Kidney tubule cell (primary cell): ENCODE measurements at places on chromosomes 7 and 10.
A peak's percentile ranks its signal among the peaks of the same experiment; 100 is the strongest.

GRCh38 chr7:156100086-156100485 is 287.8 kb upstream of the SHH start:
- peak; percentile 22 for DNase-seq

DNA sequence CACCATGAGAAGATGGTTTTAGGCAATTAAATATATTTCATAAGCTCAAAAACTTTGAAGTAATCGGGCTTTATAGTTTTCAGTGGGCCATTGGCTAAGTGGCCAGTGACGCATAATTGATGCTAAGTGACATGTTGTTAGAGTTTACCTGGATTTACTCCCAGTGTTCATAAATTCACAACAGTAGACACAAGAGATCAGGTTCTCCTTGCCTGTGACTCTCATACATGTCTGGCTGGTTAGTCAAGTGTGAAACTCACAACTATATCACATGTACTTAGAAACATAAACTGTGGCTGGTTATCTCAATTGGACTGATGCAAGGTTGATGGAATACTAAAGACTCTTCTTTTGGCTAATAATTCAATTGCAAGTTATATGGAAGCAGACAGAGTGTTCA is 26.2 kb downstream of the ASB15 start:
- no peak for DNase-seq

DNA sequence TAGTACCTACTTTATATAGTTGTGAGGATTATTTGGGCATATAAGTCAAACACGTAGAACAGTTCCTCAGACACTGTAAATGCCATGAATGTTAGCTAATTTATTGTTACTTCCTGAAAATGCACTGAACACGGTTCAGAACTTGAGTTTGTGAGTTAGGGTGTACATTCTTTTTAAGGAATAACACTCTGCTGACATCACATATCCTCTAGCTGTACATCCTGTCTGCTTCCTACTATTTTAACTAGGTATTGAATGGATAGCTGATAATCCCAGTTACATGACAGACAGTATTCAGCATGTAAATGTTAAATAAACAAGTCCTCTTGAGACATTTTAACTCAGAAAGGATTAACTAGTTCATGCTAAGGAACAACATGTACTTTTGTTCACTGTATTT is 16.0 kb downstream of the SAMD8 start:
- peak; percentile 31 for DNase-seq

GRCh38 chr7:68185631-68186456 is 1189.2 kb downstream of the TYW1 start:
- DNase-seq: no peak

GRCh38 chr10:92239151-92239599 is 51.7 kb downstream of the CPEB3 start:
- no peak for DNase-seq

GRCh38 chr7:939843-940242 is 14.6 kb downstream of the ADAP1 start:
- no peak for DNase-seq

- no peak for DNase-seq
These were observed 20.4 kb upstream of the INPP5F start for GRCh38 chr10:119705434-119705831.

DNA sequence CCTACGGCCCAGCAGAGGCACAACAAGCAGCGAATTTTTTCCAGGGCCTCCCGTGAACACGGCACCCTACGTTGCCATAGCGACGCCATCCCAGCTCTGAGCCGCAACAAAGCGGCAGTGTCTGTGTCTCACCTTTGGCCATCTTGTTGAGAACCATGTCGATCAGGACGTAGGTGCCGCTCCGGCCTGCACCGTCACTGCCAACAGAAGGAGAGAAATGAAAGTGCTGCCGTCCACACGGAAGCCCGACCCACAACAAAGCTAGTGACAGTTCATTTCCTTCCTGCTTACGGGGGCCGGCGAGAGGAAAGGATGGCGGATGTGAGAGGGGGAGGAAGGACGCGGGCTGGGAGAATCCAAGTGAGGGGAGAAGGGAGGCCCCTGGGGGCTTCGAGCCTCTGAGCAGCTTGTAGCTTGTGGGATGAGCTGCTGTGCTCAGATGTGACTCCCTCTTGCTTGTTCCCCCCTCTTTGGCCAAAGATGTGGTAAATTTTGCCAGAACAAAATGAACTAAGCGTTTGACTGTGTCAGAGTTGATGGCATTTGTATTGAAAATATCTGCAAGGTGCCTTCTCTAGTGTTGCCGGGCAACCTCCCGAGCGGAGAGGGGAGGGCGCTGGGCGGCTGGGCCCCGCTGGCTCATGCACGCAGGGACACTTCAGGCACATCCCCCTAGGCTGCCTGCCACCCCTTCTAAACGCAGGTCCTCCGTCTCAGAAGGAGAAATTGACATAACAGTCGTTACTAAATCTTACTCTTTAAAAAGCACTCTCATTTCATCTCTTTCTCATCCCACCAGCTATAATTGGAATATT is 232.2 kb downstream of the DNAJB6 start:
- peak; percentile 67 for DNase-seq

DNA sequence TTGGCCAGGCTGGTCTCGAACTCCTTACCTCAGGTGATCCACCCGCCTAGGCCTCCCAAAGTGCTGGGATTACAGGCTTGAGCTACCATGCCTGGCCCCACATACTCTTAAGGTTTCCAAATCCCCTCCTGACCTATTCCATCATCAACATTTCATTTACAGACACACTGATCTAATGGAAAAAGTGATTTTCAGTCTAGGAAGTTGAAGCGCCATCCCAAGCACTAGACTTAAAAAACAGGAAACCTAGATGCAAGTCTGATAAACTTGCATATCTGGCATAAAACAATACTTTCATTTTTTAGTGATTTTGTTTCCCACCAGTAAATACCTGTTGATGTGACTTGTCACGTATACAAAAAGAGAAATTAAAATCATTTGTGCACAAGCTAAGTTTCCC is 44.0 kb downstream of the DNMBP start:
- no peak for DNase-seq

DNA sequence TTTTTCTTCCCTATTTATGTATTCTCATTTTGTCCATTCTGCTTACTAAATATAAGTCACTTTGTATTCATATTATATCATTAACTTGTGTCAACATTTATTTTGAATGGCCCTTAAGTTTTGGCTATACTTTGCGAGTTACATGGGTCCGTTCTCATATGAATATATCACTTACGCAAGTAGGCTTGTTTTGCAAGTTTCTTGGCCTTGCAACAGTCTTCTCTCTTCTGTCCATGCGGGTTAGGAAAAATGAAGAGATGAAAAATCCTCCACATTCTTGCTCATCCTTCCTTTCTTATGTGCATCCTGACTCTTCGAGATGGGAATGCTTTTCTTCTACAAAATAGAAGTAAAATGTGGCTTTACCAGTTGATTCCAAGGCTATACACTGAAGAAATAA is 82.8 kb downstream of the GPR158 start:
- no peak for DNase-seq

DNA sequence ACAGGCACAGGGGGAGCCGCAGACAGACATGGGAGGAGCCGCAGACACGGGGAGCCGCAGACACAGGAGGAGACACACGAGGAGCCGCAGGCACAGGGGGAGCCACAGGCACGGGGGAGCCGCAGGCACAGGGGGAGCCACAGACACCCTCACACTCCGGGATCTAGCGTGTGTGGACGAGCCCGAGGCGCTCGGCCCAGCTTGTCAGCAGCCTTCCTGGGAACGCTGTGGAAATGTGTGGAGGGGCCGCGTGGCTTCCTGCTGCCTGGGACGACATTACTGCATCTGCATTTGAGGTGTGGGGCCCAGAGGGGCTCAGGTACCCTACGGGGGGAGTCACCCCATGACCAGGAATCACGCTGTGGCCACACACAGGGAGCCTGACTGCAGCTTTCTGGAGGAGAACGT is 313.2 kb downstream of the PTPRN2 start:
- no peak for DNase-seq

GRCh38 chr10:71250842-71251241 is 38.5 kb downstream of the UNC5B start:
- DNase-seq: no peak

DNA sequence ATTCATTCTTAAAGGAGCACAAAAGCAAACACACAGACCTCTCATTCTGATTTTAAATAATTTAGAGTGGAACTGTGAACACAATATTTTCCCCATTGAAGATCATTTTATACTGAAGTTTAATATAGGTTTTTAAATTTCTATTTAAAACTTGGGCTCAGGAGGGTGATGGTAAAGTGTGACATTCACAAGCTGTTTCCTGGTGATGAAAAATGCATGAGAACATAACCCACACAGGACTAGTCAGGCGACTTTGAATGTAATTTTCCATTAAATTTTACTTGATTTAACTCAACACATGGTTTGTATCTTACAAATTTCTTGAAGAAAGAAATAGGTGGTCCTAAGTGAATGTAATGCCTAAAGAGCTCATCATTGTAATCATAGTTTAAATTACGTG is 143.6 kb downstream of the CDK14 start:
- no peak for DNase-seq

- DNase-seq: no peak
These were observed 58.2 kb downstream of the TEX36 start for GRCh38 chr10:125624800-125625199.

GRCh38 chr10:3025026-3025683 is 42.2 kb upstream of the PFKP start:
- DNase-seq: no peak

DNA sequence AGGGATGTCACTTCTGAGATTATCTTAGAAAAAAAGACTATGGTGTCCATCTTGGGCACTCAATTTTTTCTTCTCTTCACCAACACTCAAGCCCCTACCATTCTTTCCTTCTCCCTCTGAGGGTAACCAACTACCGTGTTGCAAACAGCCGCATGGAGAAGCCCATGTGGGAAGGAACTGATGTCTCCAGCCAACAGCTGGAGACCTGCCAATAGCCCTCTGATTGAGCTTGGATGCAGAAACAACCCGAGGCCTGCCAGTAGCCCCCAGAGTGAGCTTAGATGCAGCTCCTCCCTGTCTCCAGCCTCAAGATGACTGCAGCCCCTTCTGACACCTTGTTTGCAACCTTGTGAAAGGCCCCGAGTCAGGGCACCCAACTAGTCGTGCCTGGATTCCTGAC is 36.4 kb upstream of the CHCHD3 start:
- no peak for DNase-seq

DNA sequence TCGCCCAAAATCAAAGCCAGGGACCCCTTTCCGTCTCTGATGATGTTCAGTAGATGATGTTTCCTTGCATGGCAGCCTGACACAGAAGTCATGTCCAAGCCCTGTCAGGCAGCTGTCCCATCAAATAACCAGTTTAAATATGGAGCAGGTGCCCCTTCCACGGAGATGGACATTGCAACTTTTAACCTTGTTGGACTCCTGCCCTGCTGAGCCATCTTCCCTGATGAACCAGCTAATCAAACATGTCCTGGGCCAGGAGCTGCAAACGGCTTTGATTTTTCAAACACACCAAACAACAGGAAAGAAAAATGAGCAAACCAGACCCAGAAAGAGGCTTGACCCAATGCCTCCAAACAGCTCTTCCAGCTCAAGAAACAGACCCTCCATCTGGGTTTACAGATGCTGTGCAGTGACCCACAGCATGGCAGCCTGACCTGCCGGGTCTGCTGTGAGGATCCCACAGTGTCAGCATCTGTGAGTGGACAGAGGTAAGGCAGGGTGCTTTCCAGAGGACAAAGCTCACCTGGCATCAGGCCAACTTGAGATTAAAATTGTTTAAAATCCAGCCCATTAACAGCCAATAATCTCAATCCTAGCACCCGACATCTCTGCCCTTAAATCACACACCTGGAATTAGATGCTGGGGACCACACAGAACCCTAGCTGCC is 372.6 kb downstream of the GRID1 start:
- no peak for DNase-seq

GRCh38 chr7:101201695-101202602 is 1.1 kb upstream of the MOGAT3 start:
- no peak for DNase-seq

DNA sequence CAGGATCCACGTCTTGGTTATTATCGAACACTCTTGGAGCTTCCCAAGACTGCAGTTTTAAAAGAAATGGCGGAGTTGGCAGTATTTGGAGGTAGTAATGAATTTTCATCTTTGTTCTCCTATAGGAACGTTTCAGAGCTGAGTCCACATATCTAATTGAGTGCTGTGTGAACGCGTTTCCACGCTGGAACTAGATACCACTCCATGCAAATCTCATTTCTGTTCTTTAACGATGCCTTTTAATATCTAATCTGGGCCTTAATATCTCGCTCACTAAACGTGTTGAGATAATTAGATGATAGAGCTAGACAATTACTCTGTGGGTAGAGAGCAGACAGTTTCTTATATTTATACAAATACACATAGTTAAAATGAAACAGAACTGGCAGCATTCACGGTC is 523.6 kb downstream of the DNAJB6 start:
- no peak for DNase-seq

DNA sequence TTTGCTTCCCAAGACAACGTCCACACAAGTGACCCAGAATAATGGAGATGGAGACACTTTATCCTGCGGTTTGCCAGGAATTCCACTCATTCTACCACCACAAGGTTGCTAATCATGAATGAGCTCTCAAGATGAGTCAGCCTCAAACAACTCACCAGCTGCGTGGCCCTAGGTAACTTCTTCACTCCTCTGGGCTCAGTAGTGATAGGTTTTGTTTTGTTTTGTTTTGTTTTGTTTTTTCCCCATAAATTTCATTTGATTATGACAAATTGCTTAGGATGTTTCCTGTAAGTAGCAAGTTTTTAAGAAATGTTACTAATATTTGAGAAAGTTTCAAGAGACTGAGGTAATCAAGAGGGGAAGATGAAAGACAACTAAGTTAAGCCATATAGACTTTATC is 286.8 kb downstream of the PARD3 start:
- DNase-seq: peak; percentile 94

- no peak for DNase-seq
These were observed 849.8 kb upstream of the SORCS1 start for GRCh38 chr10:108014145-108014901.

DNA sequence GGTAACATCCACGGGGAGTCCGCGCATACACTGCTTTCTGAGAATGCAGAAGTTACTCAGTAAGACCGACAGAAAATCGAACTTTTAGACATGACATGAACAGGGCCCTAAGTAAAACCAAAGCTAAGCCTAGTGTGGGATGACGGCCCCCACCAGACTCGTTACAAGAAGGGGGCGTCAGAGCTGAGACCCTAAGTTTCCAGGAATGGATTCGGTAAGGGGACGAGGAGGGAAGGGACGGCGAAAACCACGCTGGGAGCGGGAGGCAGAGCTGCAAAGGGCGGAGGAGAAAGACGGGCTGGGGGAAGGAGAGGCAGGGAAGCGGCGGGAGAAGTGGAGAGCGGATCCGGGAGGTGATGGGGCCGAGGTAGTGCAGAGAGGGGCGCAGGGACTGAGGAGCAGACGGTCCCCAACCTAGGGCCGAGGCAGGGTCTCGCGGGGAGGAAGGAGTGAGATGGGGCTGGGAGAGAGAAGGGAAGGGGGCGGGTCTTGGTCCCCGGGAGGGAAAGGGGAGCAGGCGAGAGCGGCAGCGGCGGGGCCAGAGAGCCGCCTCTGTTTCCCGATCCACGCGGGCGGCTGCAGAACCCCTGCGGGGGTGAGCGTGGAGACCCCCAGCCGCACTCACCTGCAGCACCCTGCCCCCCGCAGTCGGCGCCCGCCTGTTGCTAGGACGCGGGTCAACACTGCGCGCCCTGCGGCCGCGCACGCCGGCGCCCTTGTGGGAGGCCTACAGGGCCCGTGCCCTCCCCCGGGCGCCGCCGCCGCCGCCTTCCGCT is 513 bp downstream of the ODAD2 start:
- DNase-seq: peak; percentile 50

- no peak for DNase-seq
These were observed 5.2 kb downstream of the TES start for GRCh38 chr7:116215551-116215950.

GRCh38 chr7:99504281-99504602 is 220 bp upstream of the ZKSCAN5 start:
- DNase-seq: no peak
